ENCODE measurements at places on chromosomes 16 and 17.

GRCh38 chr17:66975614-66976378 lies 11.3 kb downstream of the CACNG4 start:
- no peak for DNase-seq

DNA sequence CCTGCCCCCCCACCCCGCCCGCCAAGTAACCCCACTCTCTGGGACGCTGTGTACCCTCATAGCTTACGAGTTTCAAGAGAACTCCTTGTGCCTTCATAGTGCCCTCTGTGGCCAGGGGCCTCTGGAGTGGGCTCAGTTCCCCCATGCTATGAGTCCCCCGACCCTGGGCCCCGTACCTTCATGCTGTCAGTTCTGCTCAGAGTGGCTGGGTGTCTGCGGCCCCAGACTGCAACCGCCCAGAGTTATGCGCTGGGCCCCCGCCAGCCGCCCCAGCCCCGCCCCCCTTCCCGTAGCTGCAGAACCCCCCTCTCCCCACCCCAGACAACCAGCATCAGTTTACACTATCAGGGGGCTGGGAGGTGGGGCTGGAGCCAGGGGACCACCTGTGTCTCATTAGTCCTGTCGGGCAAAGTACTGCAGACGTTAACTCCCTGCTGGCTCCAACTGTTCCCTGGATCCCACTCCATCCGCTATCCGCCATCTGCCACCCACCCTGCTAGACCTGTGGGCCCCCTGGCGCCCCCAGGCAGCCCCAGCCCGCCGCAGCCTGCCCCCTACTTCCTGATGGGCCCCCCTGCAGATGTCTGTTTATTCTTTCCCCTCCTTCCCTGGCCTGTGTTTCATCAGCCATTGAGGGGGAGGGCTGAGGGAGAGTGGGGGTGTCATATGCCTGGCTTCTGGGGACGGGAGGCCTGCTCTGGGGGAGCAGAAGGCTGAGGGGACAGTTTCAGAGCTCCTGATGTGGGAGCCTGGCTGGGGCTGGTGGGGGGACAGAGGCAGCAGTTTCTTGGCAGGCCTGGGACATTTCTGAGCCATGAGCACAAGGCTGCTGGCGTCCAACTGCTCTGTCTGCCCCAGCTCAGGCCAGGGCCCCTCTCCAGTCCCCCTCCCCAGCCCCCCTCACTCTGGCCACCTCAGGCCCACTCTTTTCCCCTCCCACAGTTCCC lies at the start of gene MFAP4:
MFAP4 (minus strand) TSS at position 217 of the 947 bp plus-strand sequence; CDS start at position 182, 35 bp downstream.
- peak; percentile 64 for DNase-seq

GRCh38 chr16:76360404-76360803 lies 83.2 kb downstream of the CNTNAP4 start:
- DNase-seq: no peak

GRCh38 chr17:50397111-50397918 lies at the start of gene LRRC59:
Gene LRRC59, minus strand, starts transcription at chr17:50397523. Its CDS starts 206 bp downstream, at chr17:50397317.
- DNase-seq: peak; percentile 74

- no peak for DNase-seq
Measured at GRCh38 chr17:39629494-39629880, 2.7 kb downstream of the PPP1R1B start.

- DNase-seq: no peak
Measured at GRCh38 chr16:87279094-87279658, 38.0 kb downstream of the C16orf95 start.

DNA sequence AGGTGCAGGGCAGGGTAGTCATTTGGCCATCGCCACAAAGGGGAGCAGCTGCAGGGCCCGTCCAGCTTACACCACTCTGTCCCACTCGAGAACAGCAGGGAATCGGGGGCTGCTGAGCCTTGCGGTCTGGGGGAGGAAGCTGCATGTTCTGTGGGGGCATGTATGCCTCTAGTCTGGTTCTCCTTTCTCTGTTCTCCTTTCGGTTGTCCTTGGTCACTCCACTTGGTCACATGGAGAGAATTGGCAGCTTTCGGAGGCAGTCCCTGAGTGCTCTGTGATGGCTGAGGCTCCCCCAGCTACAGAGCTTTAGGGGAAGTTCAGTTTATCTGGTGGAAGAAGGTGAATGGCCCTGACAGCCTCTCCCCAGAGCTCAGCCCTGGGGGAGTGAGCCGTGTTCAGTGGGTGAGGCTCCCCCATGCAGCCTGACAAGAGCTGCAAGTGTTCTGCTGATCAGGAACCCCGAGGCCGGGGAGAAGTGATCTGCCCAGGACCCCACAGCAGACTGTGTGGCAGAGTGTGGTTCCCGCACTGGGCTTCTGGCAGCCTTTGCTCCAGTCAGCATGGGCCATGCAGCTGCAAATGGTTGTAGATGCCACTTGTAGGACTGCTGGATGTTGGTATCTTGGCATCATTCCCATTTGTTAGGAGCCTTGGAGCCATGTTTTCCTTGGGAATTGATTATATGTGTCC lies 22.3 kb upstream of the SMPD3 start:
- DNase-seq: no peak

DNA sequence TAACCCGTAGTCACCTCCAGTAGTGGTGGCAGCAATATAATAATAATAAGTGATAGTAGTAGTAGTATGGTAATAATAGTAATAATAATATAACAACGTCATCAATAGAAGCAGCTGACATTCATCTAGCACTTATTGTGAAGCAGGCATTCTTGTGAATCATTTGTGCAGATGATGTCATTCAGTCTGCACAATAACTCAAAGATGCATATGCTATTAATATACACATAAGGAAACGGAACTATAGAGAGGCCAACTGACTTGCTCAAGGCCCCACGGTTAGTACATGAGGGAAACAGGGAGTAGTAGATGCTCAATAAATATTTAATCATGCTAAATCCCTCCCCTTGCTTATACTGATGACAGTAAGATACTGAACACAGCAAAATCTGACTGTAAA lies 35.4 kb upstream of the GAN start:
- no peak for DNase-seq

DNA sequence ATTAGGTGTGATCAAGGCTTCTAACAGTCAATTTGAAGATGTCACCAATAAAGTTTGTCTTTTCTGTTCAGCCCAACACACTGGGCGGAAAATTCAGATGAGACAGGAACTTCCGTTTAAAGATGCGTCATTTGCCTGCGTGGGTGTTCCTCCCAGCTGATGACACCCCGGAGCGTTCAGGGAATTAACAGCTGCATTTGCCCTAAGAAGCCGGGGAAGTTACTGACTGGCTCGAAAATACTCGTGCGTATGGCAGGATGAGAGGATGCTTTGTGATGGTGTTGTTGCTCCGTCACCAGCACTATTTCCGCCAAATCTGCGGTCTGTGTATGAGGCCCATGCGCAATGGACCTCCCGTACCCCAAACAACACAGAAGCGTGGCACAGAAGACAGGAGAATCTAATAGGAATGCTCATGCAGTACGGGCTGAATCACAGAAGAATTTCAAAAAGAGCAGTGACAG lies 11.9 kb upstream of the PVALEF start:
- DNase-seq: no peak

DNA sequence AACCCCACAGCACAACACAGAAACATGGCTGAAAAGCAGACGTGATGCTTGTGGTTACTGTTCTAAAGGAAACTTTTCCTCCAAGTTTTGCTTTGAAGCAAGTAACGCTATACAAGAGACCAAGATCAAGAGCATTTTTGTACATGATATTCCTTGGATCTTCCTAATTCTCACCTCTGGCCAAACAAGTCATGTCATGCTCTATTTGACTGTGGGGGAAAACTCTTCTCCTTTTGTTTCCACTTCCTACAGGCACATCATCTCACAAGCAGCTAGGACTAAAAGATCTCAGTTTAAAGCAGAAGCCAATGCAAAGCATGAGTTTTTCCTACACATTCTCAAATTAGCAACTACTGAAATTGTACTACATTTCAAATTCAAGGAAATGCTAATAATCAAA lies 50.7 kb downstream of the CFDP1 start:
- DNase-seq: no peak

GRCh38 chr17:38667099-38667786 lies 7.5 kb downstream of the EPOP start:
- DNase-seq: peak; percentile 56

DNA sequence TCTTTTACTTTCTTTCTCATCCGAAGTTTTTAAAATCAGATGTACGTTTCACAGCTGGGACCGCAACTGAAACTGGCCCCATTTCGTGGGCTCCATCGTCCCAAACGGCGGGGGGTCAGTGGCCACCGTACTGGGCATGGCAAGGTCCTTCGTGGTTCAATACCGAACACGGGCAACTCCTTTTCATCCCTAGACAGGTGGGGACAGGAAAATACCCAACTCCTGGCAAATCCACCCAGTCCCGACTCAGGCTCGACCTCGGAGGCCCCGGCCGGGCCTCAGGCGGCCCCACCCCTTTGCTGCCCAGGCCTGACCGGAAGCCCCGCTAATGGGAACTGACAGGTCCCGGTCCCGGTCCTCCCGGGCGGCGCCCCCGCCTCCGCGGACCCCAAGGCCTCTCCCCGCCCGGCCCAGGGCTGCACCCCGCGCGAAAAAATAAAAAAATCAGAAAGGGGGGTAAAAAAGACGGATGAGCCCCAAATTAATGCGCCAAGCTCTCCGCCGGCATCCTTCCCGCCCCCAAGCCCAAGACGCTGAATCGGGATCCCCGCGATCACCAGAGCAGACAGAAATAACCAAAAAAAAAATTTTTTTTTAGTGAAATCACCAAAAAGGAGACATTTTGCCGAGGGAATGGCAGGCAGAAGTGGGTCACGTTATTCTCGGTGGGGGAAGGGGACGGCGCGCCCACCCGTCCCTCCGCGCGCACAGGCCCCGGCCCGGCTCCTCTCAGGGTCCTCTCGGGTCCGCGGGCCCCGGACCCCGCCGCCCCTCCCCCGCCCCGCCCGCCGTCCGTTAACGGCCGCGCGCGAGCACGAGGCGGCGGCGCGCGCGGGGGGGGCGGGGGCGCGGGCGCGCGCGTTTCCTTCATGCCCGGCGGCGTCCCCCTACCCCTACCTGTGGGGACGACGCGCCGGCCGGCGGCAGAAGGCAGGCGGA lies 562 bp downstream of the ZC3H7A start:
- no peak for DNase-seq

DNA sequence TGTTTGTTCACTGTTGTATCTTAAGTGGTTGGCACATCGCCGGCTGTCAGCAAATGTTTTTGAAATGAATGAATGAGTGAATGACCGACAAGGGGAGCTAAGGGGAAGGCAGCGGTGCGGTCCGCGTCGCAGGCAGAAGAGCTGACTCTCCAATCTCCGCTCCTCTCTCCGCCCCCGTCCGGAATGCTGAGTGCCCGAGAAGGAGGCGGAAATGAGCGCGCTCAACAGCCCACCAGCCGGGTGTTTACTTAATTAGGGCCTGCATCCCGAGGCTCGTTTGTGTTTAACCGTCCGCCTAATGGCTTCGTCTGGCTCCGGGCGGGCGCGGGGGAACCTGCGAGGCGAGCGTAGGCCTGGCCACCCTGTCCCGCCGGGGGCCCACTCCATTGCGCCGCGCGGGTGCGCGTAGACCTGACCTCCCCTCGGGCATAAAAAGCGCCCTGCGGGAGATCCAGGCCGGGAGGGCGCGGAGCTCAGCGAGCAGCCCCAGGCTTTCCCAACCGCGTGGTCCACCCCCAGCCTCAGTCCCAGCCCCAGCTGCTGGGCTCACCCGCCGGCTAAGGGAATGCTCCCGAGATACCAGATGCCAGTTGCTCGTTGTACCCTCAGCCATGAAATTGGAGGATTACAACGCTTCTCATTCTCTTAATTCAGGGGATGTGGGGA lies 2.5 kb upstream of the CDH3 start:
- peak; percentile 42 for DNase-seq

DNA sequence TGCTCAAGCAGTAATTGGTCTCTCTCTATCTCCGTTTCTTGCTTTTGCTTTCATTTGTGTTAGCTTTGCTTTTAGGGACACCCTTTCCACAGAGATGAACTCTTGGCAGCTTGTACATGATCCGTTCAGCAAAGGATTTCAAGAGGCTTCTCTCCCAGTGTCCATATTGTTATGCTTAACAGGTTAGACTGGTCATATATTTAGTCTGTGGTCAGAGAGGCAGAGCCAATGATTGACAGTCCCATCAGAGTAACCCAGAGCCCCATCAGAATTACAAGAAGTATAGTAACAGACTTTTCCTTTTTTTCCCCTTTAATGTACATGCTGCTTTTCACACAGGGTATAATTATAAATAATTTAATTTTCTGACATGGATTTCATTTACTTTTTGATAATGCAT lies 34.4 kb downstream of the GDPD1 start:
- DNase-seq: no peak

- no peak for DNase-seq
Measured at GRCh38 chr16:67209565-67209964, 10.6 kb downstream of the ELMO3 start.

GRCh38 chr17:80890921-80891396 lies 100.7 kb upstream of the CHMP6 start:
- no peak for DNase-seq

DNA sequence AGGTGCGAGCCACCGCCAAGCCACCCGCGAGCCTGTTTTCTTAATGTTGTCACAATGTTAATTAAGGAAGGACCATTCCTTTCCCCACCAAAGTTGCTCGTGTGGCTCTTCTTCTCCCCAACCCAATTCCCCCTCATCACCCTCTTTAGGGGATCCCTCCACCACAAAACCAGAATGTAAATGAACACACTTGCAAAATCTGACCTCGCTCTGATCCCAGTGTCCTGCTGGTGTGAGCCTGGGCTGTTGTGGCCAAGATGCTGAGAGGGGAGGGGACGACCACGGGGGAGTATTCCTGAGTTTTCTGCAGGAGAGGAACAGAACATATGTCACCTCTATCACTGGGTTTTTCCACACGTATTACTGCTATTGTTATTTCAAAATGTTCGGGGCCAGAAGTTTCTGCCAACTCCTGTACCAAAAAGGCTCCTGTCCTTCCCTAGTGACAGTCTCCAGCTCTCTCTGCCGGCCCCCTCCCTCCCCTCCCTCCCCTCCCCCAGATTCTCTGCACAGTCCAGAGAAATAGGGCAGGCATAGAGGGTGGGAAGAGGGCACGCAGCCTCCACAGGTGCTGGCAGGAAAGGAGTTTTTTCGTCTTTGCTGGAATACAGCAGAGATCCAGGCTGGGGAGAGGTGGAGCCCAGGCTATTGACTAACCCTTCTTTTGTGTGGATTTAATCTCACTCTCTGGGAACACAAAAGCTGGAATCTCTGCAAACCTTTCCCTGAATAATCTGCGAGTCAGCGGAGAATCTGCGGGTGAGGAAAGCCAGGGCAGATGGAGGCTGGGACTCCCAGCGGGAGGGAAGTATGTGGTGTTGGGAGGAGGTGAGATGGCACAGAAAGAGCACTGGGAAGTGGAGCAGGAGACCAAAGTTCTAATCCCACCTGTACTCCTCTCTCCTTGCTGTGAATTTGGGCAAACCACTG lies 4.5 kb upstream of the CA4 start:
- no peak for DNase-seq

GRCh38 chr17:2155573-2155972 lies 100.7 kb downstream of the HIC1 start:
- no peak for DNase-seq

DNA sequence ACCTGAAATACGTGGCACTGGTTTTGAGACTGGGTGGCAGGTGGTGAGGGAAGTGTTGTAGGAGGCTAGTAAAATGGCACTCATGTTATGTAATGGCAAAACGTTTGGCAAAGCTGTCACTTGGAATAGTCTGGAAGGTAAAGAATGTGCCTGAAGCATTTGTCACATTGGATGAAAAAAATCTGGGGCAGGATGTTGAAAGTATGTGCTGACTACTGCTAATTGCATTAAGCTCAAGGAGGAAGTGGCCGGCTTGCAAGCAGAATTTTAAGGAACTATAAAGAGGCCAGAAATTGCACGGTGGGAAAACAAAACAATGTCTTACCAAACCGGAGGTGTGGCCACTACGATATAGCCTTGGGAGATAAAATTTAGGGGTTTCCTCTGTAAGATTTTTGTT lies 26.6 kb upstream of the NLRP1 start:
- no peak for DNase-seq

All from NCI-H1105 treated with DMSO at 0.1 percent for 48 hours (cell line).